ENCODE measurements at places on chromosomes 2 and 18. TPM values are rescaled to one million over a fixed set of nuclear protein-coding genes. Genes with fewer than 3 reads are reported as not detected.

DNA sequence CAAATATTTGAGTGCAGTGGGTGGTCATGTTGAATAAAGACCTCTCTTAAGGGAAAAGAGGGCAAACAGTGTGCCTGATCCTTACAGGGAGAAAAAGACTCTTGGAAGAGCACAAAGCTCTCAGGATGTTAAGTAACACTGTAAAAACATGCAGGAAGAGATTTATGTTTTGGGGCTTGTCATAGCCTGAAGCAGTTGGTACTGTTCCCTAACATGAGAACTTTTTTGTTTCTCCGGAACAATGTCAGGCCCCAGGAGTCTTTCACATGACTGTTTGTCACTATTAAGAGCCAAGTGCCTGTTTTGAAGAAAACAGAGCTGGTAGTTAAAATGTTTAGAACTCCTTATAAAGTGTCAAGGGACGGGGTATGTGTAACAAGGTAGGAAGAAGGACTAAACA is 83.7 kb upstream of the B3GNT2 start:
- no peak for DNase-seq

- DNase-seq: no peak
These were observed 553.7 kb downstream of the SLC4A3 start for GRCh38 chr2:220181165-220181564.

DNA sequence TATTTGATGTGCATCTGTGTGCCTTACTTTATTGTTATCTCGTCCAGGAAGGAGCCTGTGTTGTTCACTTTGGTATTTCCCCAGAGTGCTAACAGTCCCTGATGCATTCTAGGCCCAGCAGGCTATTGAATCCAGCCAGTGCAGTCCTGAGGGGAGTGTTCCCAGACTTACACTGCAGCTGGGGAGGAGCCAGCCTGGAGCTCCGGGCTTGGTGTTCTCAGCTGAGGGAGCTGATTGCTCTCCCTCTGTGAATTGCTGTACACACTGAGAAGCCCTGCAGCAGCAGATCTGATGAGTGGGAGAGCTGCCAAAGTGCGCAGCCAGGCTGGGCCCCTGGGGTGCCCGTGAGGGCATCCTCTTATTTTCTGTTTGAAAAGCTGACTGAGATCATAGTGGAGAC is 159.2 kb downstream of the GALNT3 start:
- no peak for DNase-seq

- no peak for DNase-seq
These were observed 140.5 kb downstream of the SRBD1 start for GRCh38 chr2:45470531-45470930.

DNA sequence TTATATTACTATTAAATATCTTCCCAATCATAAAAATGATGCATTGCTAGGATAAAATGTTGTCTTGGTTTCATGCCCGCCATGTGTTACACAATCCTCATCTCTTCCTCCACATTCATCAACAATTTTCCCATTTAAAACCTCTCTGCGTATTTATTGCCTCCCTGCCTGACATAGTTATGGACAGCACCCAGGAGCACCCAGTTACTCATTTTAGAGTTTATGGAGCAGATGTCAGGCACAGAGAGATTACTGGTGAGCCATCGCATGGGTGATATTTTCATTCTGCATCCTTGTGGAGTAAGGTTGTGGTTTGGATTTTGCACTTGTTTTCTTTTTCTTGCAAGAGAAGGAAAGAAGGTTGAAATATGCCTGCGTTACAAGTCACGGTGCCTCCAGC is 116.7 kb upstream of the NPAS2 start:
- DNase-seq: no peak

DNA sequence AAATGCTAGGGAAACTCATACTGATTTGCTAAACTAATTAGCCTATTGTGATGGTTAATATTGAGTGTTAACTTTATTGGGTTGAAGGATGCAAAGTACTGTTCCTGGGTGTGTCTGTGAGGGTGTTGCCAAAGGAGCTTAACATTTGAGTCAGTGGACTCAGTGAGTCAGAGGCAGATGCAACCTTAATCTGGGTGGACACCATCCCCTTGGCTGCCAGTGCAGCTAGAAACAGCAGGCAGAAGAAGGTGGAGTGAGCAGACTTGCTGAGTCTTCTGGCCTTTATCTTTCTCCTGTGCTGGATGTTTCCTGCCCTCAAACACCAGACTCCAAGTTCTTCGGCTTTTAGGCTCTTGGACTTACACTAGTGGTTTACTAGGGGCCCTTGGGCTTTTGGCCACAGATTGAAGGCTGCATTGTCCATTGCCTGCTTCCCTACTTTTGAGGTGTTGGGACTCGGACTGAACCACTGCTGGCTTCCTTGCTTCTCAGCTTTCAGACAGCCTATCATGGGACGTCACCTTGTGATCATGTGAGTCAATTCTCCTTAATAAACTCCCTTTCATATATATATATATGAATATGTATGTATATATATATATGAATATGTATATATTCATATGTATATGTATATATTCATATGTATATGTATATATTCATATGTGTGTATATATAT is 69.7 kb downstream of the RPRM start:
- no peak for DNase-seq

DNA sequence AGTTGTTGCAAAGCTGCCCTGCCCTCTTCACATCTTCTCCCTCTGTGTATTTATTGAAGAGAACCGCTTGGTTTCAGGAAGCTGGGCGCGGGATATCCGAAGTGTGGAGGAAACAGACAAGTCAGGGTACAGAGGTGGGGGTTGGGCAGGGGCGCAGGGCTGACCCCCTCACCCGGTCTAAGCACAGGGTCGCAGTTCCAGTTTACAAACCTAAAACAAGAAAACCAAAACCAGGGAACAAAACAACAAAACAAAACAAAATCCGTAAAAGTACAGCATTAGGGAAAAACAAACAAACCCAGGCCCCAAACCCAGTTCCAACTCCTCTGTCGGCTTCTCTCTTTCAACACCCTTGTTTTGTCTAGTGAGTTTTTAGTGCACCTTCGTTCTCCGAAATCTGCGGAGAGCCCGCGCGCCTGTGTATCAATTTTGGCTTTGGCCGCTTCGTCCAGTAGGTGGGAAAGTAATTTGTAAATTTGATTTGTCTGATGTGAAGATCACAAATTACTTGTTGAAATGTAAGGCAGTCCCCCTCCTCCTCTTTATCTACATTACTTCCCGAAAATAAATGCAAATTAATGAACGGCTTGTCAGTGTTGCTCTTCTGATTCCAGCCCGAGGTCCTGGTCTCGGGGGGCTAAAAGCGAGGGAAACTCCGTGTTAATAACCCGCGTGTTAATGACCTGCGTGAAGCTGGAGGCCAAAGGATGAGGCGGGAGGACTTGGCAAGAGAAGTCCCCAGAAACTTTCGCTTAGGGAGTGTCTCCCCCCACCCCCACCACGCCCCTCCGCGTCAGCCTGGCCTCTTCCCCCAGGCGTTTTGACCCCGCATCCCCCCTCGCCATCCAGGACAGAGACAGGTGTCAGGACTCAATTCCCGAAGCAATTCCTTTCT is 6.9 kb downstream of the OTX1 start:
- DNase-seq: no peak

DNA sequence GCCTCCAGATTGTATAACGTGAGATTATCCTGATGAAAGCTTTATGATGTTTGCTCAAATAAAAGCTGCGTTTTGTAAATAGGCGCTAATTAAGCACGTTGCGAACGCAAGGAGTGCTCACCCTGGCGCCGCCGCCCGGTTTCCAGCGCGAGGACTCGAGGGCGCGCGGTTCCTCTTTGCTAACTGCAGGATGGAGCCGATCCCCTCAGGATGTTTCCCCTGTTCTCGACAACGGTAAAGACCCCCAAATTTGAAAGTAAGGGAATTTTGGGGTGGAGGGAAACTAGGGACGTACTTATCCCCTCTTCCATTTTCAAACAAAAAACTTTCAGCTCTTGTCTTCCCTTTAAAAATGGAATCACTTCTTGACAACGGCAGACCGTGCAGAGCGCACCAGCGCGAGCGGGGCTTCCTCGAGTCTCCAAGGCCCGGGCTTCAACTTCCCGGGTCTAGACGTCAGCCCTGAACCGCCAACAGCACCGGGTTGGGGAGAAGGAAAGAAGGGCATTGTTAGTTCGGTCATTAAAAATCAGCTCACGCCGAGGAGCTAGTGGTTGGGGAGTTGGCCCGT is 1.1 kb upstream of the GBX2 start:
- no peak for DNase-seq

- DNase-seq: peak; percentile 61
These were observed 189.9 kb upstream of the TANK start for GRCh38 chr2:160970052-160970965.

DNA sequence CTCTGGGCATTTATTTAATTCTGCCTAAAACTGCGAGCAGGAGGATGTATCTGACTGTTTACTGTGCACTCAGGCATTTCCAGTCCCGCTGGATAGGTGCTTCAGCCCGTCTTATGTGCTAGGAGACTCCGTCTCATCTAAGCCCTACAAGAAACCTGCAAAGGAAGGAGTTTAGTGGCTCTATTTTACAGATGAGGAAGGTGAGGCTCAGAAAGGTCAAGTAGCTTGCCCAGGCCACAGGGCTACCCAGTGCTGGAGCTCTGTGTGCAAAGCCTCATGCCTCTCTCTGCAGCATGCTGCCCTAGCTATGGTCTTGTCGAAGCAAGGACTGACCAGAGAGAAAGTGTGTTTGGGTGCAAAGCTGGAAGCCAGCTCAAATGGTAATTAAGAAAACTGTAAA is 73.6 kb upstream of the AFF3 start:
- DNase-seq: no peak

- DNase-seq: no peak
These were observed 27.6 kb downstream of the MBP start for GRCh38 chr18:77105028-77105427.

- DNase-seq: no peak
These were observed 62.0 kb downstream of the MAP3K20 start for GRCh38 chr2:173137610-173138009.

DNA sequence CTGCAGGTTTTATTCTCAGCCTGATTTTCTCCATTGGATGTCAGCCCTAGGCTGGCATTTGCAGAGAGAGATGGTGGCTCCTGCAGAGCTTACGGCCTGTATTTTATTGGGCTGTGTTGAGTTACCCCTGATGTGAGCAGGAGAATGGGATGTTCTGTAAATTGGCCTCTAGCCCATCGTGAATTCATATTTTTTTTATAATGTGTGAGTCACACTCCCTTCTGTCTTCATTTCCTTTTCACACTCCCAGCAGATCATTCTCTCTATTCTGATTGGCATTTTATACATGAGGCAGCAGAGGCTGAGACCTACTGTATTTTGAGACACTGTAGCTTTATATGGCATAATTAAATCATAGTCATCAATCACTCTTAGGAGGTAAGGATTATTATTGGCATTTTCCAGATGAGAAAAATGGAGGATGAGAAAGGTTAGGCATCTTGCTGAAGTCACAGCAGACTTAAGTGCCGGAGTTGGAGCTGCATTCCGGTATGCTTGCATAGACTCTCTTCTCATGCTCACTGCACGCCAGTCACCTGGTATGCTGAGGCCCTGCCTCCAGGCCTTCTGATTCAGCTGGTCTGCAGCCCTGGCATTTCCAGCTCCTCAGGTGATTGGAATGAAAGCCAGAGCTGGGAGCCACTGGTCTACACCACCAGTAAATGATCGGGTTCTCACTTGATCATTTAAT is 142.4 kb downstream of the NEDD4L start:
- no peak for DNase-seq

The ALPG gene
- total RNA-seq: 0.54 TPM

The PDCL3 gene
- 20.1 TPM for total RNA-seq

The SERPINB12 gene
- not detected for total RNA-seq

The GALNT3 gene
- 82.8 TPM for total RNA-seq

The EMILIN1 gene
- total RNA-seq: 42.3 TPM

The NYAP2 gene
- total RNA-seq: 0.09 TPM

The HOXD1 gene
- total RNA-seq: 4.6 TPM

The LOXHD1 gene
- 0.06 TPM for total RNA-seq
